ENCODE measurements at places on chromosomes 2 and 18.

- no peak for DNase-seq
Measured at GRCh38 chr2:30768708-30769480, 38.4 kb downstream of the CAPN13 start.

- DNase-seq, result no peak
Measured at GRCh38 chr2:110998311-110998710, 122.4 kb upstream of the BCL2L11 start.

- no peak for DNase-seq
Measured at GRCh38 chr18:13139885-13140450, 78.6 kb upstream of the LDLRAD4 start.

DNA sequence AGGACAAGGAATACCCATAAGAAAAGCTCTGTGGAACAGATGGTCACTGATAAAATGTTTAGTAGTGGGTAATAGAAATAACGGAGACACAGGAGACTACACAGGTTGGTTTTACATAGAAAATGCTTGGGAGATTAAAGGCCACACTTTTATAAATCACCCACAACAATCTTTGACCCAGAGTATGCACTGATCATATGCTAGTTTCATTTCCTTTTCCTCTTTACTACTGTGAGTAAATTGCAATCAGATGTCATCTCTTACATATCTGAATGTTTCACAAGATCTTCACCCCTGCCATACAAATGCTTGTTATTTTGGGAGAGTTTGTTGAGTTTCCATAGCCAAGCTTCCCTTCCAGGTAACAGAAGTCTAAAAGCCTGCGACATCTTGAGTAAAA is 978.4 kb upstream of the KLHL29 start:
- no peak for DNase-seq

GRCh38 chr18:44973282-44973681 is 292.6 kb downstream of the SETBP1 start:
- DNase-seq, result no peak

DNA sequence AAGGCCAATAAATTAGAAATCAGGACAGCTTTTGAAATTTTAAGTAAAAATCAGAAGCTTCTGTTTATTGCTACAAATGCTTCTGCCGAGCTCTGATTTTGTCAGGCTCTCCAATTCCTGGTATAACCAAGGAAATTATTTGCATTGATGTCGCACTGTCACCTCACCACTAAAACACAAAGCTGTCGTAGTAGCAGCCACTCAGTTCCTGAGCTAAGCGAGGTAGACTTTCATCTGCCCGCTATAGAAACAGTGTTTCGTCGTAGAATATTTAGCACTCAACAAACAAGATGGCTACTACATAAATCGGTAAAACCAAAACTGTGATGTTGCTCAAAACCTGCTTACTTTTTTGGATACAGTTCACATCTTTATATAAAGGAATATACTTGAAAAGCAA is 141.3 kb upstream of the FOSL2 start:
- DNase-seq, result no peak

DNA sequence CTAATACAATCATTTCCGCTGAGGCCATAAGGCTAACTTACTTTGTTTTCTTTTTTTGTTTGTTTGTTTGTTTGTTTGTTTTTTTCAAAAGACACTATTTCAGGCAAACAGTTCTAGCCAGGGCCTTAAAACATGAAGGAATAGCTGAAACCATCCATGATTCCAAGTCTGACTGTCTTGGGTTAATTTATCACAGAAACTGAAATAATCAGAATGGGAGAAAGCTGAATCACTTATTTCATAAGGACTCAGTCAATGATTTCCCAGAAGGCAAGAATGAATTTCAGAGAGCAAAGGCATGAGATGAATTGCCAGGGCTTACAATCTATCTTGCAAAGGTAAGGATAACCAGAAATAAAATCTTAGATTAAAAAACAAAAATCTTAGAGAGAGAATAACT is 1315.1 kb downstream of the SUCLG1 start:
- DNase-seq, result no peak

- no peak for DNase-seq
Measured at GRCh38 chr2:168371273-168372019, 84.6 kb upstream of the CERS6 start.

GRCh38 chr2:96861074-96861473 is 3.3 kb upstream of the ANKRD39 start:
- DNase-seq, result no peak

DNA sequence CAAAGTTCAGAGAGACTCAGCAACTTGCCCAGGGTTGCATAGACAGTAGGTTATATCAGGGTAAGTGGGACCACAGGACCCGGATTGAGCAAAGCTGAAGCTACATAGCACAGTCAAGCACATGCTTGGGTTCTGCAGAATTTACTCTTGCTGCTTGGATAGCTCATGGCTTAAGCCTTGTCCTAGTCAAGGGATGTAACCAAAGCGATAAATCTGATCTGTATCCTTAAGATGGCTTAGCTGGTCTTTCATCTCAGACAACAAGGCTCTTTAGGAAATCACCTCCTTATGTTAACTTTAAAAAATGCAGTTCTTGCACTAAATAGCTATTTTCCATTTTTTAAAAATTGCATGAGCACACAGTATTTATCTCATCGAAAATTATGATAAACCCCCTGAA is 158.5 kb downstream of the LPIN1 start:
- no peak for DNase-seq

- DNase-seq, result no peak
Measured at GRCh38 chr2:46812361-46813019, 103.1 kb downstream of the MCFD2 start.

DNA sequence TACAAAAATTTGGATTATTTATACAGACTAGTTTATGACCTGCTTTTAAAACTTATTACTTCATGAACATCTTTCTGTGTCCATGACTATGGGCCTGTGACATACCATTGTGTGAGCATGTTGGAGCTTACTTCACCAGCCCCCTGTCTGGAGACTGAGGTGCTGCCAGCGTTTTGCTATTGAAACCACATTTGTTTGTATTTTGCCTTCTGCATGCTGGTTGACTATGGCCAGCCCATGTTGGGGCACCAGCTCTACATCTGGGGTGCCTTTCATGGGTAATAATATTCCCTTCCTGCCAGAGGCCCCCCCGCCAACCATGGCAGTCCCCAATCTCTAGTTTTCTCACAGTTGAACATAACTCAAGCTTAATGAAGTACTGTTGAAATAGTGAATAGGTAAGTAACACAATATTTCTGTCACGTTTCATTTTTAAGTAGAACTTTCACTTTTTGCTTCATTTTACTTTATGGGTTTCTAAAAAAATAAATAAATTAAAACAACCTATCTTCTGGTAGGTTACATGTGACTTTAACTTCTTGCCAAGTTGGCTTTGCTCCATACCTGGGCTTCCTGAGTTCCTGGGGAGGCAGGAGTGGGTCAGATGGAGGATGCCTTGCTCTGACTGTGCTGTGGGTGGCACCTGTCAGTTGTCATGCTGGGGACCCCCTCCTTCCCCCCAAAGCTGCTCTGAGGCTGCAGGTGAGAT is 63.9 kb downstream of the DGKD start:
- no peak for DNase-seq

DNA sequence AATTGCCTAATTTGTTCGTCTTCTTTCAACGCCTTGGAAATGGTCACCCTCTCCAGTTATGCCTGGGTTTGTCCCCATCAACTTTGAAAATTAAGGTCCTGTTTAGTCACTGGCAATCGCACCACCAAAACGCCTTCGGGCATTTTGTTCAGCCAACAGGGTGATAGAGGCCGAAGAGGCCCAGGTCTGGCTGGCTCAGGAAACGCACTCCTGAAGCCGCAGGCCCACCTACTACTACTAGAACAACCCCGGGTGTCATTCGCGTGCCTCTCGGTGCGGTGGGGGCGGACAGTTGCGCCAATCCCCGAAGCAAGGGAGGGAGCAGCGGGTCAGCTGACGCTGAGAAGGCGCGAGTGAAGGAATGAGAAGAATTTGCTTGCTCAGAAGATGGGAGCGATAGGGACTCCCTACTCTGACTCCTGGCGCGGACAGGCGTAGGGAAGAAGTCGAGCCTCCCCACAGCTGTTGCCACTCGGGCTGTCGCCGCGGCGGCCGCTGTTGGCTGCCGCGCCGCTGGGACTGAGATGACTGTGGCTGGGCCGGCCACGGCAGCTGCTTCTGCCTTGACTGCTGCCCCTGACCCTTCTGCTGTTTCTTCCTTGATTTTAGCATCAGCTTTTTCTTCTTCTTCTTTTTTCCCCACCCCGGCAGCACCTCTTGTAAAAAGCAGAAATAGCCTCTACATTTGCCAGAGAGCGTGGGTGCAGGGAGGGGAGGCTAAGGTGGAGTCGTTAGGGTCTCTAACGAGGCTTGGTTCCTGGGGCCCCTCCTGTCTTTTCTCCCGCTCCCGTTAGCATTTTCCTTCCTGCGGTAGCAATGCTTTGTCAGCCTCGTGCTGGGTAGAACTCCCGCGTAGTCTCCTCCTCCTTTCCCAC is 387.6 kb downstream of the FIGN start:
- no peak for DNase-seq

- DNase-seq, result no peak
Measured at GRCh38 chr2:157789256-157789655, 86.9 kb downstream of the ACVR1 start.

- no peak for DNase-seq
Measured at GRCh38 chr18:59275406-59275949, 2.2 kb upstream of the RAX start.

- no peak for DNase-seq
Measured at GRCh38 chr2:40201425-40201824, 250.5 kb downstream of the SLC8A1 start.

- DNase-seq, result no peak
Measured at GRCh38 chr18:45526114-45526841, 89.0 kb upstream of the SLC14A2 start.

GRCh38 chr2:69296421-69296820 is 90.6 kb downstream of the GFPT1 start:
- DNase-seq, result no peak

DNA sequence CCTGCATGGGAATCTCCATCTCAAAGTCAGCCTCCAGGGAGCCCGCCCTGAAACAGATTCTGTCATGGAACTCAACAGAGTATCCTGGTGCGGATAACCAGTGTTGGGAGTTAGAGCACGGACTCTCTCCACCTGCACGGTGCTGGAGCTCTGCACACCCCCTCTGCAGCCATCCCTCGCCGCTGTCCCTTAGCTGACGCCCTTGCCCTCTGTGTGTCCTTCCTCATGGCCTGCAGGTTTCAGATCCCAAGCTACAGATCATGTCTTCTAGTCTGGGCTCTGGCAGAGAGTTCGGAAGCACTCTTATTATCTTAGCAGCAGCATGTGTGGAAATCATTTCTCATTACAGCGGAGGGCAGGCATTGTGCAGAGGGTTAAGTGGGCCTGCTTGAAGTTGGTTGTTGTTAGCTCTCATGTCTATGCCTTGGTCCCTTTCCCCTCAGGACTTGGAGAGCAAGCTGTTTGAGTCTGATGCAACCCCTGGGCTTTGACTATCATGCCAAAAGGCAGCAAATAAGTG is 26.0 kb downstream of the TMEM127 start:
- no peak for DNase-seq

- no peak for DNase-seq
Measured at GRCh38 chr2:30456106-30456505, 9.1 kb downstream of the LCLAT1 start.

DNA sequence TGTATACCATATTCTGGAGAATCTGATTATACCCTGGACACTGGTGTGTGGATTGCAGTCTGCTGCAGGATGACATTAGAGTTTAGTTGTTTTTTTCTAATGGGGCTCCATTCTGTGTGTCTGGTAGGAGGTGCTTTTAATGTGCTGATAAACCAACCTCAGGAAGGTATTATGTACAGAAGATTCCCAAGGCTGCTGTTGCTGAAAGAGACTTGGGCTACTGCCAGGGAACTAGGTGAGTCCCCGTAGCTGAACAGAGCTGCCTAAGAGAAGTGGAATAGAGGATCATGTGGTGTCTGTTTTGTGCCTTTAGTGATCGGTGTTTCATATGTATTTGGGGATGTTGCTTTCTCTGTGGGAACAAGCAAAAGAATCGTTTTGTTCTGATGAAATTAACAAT is 16.5 kb downstream of the SPATA3 start:
- DNase-seq, result no peak

DNA sequence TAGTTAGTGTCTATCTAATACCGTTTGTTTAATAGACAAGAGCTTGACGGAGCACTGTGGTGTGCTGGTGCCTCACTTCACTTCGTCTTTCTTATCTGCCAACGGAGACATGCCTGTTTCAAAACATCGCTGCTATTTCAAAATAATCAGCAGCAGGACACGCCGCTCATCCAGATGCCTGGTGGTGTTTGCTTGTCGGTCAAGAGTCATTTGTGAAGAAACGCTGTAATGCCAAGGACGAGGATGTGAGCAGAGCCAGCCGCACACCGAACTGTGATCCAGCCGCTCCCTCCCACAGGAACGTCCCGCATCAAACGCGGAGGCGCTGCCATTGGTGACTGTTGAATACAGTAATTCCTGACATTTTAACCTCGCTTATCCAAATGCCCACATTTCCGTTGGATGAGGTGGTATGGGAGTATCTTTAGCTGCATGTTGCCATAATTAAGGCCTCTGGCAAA is 432.4 kb downstream of the FBXO15 start:
- DNase-seq, result no peak

GRCh38 chr18:69961718-69962117 is 14.0 kb upstream of the CD226 start:
- no peak for DNase-seq

- no peak for DNase-seq
Measured at GRCh38 chr2:191401287-191401686, 156.1 kb downstream of the MYO1B start.

DNA sequence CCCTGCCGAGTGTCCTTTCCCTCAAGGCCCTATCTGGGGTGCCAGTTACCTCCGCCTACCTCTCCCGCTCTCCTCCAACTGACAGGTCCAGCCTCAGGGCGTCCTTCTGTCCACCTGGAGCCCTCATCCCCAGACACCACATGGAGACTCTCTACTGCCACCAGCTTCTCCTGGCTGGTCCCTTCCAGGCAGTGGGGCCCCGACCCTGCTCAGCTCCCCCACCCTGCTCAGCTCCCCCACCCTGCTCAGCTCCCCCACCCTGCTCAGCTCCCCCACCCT is 74.0 kb upstream of the ODC1 start:
- no peak for DNase-seq

DNA sequence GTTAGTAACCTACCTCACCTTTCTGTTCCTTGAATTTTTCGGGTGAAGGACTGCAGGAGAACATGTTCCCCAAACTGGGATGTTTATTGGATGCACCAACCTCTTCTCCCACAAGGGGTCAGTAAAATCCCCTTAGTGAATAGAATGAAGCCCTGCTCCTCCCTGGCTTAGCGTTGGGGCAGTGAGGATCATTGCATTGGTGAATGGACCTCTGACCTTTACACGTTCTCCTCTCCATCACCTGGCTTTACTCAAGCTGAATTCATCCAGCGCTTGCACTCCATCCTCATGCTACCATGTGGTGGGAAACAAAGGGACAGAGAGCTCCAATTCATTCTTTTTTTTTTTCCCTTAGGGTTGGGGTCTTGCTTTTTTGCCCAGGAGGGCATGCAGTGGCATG is 157.2 kb downstream of the MIB1 start:
- no peak for DNase-seq

GRCh38 chr2:119206201-119206600 is 17.4 kb upstream of the STEAP3 start:
- no peak for DNase-seq

GRCh38 chr18:68262690-68263294 is 452.1 kb downstream of the TMX3 start:
- no peak for DNase-seq

Measured in NCI-H187 treated with DMSO at 0.1 percent for 48 hours (cell line).